ENCODE measurements at places on chromosomes 12 and 14.

- DNase-seq = no peak
Observed at GRCh38 chr12:103824845-103825244, 16.2 kb downstream of the NT5DC3 start.

DNA sequence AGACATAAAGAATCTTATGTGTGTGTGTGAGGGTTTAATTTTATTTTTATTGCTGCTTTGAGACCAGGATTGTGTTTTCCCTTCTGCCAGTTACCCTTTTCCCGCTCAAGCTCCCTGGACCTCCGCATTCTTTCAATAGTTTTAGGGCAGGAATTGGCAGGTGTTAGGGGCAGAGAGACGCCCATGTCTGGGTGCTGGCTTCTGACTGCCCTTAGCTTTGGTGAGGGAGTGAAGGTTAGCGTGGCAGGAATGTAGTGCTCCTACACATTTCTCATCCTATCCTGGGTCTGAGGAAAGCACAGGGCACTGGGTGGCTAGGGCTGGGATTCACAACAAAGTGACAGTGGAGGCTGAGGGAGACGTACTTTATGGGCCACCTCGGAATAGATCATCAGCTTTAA, 428.1 kb downstream of the ZFP36L1 start:
- DNase-seq = no peak

DNA sequence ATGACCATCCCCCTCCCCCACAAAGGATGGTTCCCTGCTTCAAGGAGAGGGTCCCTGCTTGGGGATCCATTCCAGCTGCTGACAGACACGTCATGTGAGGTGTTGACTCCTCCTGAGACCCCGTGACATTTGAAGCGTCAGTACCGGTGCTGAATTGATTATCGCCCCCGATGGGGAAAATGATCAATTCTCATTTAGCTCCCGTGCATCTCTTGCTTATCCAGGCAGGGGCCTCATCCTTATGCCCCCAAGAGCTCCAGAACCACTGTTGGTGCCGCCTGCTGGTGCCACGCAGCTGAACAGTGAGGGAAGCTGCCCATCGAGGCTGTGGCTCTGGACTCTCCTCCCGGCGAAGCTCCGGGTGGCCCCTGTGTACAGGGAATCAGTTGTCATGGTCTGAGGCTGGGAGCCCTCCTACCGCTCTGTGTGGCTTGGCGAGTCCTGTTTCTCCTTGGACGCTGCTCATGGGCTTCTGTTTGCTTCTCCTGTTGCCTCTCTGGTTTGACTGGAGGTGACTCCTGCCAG, 4.6 kb downstream of the KIF26A start:
- no peak for DNase-seq

DNA sequence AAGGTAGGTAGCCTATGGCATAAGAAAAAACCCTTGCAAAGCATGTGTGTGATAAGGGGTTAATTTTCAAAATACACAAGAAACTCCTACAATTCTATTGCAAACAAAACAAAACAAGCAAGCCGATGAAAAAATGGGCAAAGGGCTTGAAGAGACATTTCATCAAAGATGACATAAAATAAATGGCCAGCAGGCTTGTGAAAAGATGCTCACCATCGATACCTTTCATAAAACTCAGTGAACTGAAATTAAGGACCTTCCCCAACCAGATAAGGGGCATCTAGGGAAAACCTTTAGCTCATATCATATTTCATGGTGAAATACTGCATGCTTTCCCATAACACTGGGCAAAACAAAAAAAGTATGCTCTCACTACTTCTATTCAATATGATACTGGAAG, 131.2 kb downstream of the PPM1H start:
- DNase-seq = no peak

GRCh38 chr12:120225852-120226640, 25.1 kb upstream of the RPLP0 start:
- DNase-seq = no peak

GRCh38 chr14:101991352-101991751, 27.0 kb downstream of the DYNC1H1 start:
- DNase-seq = no peak

GRCh38 chr12:119645535-119646059, 22.3 kb upstream of the PRKAB1 start:
- DNase-seq = no peak

DNA sequence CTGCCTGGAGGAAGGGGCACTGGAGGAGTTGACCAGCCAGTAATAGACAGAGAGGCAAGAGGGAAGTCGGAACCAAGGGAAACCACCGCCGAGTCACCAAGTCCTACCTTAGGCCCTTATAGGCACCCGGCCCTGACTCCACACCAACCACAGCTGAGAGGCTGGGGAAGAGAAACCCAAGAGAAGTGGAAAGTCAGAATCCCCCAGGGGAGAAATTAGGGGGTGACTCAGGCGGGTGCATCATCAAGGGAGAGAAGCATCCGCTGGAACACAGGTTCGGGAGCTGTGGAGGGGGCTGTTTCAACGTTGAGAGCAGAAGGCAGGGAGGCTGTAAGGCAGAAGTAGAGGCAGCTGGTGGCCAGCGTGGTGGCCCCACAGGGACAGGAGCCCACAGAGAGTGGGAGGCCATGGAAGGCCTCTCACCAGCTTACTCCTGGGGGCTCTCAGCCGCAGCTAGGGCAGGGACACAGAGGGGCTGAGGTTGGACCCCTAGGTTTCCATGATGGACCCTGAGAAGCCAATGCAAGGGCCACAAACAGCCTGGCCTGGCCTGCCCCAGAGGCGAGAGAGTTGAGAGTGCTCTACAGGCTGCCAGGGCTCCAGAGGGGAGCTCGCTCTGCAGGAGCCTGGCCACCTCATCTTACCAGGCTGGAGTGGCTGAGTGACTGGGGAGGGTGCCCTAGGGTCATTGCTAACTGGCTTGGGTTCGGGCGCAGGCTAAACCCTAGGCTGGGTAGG, 1.4 kb upstream of the TRMT61A start:
- DNase-seq = no peak

DNA sequence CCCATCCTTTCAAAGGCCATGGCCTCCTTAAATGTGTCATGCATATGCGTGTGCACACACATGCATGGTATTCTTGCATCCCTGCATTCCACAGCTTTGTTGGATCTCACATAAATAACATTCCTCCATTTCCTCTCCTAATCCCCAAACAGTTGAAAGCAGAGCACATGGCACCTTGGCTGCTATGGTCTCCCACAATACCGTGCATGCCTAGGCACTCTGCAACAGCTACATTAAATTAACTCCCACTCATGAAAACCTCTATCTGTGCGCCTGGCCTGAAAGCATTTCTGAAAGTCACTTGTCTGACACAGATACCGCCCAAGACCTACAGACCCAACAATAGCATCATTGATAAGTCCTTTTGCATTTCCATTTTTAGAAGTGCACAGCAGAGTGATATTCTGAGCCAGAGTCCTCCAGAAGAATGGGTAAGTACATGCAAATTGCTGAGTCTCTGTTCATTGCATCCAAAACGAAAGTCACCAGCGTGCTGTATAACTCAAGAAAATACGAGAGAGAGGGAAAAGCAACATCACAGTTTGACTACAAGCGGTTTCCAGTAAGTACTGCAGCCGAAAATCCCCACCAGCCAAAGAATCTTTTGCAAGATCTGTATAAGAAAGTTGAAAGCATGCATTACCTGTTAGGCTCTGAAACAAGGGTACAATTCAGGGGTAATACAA, 436 bp downstream of the ASB2 start:
- DNase-seq = no peak

GRCh38 chr12:5262450-5262849, 169.5 kb upstream of the NTF3 start:
- DNase-seq = no peak

DNA sequence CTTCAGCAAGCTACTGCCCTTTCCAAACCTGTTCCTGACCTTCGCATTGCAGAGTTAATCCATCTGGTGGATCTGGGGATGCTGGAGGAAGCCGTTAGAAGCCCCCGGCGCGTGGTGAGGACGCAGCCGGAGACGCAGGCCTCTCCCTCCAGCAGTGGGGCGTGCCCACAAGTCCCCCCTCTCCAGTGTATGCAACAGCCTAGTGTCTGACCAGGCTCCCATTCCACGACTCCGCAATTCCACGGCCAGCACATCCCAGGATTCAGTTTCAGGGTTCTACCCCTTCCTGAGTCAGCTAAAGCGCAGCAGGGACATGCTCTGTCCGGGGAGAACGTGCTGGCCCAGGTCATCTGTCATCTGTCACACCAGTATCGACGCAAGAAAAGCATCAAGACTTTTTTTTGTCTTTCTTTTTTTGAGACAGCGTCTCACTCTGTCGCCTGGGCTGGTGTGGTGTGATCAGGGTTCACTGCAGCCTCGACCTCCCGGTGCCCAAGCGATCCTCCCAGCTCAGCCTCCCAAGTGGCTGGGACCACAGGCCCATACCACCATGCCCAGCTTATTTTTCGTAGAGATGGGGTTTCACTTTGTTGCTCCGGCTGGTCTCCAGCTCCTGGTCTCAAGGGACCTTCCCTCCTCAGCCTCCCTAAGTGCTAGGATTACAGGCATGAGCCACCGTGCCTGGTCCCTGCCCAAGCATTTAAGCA, 8.0 kb upstream of the DYNC1H1 start:
- DNase-seq = no peak

- DNase-seq = no peak
Observed at GRCh38 chr12:44716711-44717110, 159.4 kb downstream of the NELL2 start.

- DNase-seq = peak; percentile 42
Observed at GRCh38 chr12:47742253-47742825, 16.3 kb downstream of the RAPGEF3 start.

DNA sequence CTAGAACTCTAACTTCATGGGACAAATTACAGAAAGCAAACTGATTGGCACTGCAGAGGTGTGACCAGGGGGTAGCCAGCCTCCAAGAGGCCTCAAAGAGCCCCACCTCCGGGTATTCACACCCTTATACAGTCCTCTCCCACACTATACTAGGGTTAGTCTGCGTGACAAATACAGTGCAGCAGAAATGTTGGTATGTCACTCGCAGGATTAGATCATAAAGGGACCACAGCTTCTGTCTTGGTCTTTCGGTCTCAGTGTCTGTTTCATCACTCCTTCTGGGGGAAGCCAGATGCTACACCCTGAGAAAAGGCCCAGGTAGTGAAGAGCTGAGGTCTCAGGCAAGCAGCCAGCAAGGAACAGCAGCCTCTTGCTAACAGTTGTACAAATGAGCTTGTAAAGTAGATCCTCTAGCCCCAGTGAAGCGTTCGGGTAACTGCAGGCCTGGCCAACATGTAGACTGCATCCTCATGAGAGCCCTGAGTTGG, 68.9 kb upstream of the SAV1 start:
- no peak for DNase-seq

GRCh38 chr12:73383584-73384222, 1111.5 kb downstream of the TRHDE start:
- no peak for DNase-seq

- no peak for DNase-seq
Observed at GRCh38 chr12:47992776-47993175, 11.5 kb downstream of the COL2A1 start.

DNA sequence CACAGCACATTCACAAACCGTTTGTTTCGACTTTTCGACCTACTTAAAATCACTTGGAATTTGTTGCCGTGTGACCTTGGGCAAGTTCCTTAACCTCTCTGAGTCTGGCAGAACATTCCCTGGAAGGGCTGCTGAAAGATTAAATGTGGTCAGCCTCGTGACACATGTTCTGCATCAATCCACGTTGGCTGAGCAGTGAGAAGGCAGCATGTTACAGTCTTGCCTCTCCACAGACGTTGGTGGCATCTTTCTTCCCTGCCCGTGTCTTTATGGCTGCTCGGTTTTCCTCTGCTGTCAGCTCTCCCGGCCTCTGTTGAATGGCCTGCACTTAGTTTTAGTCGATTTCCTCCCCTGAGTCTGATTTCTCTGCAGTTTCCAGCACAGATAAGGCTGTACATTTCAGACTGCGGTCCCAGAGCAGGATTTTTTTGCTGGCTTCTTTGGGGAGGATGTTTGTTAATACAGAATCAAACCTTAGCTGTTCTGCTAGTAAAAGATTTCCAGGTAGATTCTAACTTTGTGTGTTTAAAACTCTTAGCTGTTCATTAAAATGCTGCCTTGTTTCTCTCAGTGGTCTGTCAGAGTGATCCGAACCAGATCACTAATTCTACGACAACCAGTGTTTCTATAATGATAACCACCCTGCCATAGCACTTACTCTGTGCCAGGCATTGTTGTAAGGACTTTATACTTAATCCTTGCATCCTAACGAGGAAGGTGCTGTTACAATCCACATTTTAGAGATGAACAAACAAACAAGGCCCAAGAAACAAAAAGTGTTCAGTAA, 217.1 kb downstream of the CHST11 start:
- no peak for DNase-seq

- DNase-seq = no peak
Observed at GRCh38 chr12:44286336-44286735, 450.5 kb downstream of the TMEM117 start.

DNA sequence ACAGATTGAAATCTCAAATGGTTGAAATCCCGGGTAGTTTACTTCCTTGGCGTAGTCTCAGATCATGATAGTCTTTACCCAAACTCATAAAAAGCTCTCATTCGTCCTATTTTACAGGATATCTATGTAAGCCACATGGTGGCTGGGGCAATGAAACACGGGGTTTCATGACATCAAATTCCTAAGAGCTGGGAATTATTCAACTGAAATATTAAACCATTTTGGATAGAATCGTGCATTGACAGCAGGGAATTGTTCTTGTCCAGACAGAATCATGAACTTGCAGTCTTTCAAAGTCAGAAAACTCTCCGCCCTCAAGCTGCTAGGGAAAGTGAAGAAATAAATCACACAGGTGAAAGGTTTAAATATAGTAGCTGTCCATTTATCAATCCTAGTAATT, 33.2 kb upstream of the PRKAB1 start:
- no peak for DNase-seq

DNA sequence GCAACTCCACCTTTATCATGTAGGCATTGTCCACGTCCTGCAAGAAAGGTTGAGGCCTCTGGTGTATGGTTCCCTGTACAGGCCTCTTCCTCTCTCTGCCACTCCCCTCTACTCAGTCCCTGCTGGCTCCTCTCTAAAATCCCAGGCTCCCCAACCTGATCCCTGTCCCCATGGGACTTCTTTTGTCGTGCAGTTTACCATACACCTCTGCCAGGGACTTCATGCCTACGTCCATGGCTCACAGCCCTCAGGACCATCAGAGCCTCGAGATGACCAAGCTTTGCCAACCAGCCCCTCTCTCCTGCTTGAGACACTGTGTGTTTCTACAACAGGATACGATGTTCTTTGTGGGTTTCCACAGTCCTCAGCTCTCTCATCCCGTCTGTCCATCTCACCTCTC, 2.9 kb downstream of the KRT2 start:
- DNase-seq = no peak

DNA sequence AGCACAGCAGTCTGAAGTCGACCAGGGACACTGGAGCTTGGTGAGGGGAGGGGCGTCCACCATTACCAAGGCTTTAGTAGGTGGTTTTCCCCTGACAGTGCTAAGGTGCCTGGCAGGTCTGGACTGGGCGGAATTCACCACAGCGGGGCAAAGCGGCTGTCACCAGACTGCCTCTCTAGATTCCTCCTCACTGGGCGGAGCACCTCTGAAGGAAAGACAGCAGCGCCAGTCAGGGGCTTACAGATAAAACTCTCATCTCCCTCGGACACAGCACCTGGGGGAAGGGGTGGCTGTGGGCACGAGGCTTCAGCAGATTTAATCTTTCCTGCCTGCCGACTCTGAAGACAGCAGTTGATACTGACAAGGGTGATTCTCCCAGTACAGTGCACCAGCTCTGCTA, 39.1 kb downstream of the DDHD1 start:
- DNase-seq = peak; percentile 18
